ENCODE measurements at places on chromosomes 6 and 20.

GRCh38 chr20:5696011-5696559, 54.1 kb upstream of the SHLD1 start:
- no peak for DNase-seq

DNA sequence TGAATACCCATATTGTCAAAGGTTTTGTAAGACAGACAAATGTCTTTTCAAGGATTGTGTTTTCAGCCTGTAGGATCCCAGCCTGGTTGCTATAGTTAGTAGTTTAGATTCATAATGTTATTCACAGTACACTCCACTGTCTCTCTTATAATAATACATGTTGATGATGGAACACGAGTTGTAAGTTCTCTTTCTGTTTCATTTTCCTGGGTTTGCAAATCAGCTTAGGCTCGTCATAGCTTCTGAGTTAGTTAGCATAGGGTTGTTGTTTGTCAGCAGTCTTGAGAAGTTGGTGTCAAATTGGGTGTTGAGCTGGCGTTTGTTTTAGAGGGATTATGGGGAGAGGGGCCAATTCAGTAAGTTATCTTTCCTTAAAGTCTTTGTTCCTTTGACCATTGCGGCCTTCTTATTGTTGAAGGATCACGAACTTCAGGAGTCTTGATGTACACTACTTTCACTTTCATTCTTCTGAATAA, 45.8 kb downstream of the QKI start:
- DNase-seq = no peak

- no peak for DNase-seq
Observed at GRCh38 chr6:108799354-108799717, 48.9 kb upstream of the ARMC2 start.

DNA sequence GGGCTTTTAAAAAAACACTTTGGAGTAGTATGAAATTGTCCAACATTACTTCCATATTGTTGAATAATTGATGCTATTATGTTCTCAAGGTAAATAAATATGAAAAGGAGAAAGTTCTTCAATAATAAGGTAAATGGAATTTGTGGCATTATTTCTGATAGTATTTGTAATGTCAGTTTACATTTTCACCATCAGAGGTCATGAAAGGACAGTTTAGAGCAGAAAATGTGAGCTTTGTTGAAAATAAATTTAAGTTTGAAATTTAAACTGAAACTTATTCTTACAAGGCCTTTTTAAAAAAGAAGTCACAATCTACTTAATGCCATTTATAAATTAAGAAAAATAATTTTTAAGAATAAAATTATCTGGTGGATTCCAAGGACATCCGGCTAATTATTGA, 15.8 kb upstream of the CEP162 start:
- DNase-seq = no peak

DNA sequence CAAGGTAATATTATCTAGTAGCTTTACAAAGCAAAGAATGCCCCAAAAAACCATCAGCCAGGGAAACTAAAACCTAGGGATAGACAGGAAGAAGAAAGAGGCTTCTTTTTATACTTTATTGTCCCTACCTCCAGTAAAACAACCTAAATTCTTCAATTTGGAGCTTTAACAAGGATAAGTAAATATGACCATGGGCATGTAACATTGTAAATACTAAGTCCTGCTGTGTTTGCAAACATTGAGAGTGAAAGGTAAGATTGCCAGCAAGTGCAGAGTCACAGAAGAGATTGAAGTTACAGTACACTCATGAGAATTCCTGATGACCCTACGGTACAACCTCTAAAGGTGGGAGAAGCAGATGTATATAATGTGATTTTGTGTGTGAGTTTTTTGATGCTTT, 117.2 kb downstream of the FOXO3 start:
- no peak for DNase-seq

DNA sequence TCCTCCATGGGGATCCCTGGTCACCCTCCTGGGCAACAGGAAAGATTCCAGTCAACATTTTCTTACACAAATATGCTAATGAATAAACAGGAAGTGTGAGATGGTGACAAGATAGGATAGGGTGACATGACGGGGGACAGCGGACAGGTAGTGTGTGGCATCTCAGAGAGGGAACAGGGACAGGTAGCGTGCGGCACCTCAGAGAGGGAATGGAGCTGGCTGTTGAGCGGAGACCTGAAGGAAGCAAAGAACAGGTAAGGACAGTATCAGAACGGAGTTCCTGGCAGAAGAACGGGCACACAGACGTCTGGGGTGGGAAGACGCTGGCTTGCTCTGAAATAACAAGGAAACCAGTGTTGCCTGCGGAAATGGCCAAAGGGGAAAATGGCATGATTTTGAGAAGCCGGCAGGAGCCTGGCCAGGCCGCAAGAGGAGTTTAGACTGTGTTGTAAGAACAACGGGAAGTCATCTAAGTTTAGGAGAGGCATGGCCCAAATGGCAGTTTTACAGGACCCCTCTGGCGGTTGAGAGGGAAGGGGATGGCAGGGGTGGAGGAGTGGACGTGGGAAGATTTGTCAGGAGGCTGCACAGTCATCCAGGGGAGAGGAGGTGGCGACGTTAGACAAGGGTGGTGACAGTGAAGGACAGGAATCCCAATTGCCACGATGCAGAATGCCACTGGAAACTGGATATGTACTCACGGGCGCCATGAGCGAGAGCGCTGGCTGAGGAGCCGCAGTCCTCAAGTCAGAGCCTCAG, 111.6 kb downstream of the JPH2 start:
- no peak for DNase-seq

DNA sequence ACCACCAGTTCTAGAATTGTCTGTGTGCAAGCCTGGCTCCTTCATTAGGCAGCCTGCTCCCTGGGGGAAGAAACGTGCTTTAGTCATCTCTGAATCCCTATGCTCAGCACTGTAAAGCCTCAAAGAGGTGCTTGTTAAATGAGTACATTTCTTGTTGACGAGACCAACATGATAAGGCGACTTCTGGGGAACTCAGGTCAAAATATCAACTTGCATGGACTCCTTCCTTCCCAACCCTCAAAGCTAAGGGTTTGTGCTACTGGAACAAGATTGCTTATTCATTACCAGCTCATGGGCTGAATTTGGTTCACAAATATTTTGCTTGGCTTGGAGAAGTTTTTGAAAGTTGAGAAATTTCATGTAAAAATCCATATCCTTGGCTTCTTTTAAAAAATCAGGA, 10.6 kb downstream of the KCNG1 start:
- no peak for DNase-seq

GRCh38 chr6:106339334-106340029, 13.9 kb upstream of the ATG5 start:
- peak; percentile 76 for DNase-seq

- DNase-seq = peak; percentile 33
Observed at GRCh38 chr20:3563548-3564177, 92.8 kb downstream of the ATRN start.

DNA sequence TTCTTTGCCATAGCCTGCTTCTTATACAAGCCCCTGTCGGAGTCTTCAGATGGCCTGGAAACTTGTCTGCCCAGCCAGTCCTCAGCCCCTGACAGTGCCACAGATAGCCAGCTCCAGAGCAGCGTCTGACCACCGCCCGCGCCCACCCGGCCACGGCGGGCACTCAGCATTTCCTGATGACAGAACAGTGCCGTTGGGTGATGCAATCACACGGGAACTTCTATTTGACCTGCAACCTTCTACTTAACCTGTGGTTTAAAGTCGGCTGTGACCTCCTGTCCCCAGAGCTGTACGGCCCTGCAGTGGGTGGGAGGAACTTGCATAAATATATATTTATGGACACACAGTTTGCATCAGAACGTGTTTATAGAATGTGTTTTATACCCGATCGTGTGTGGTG, 29.5 kb downstream of the SLCO4A1 start:
- no peak for DNase-seq

GRCh38 chr20:63377256-63377941, 16.2 kb upstream of the CHRNA4 start:
- no peak for DNase-seq

DNA sequence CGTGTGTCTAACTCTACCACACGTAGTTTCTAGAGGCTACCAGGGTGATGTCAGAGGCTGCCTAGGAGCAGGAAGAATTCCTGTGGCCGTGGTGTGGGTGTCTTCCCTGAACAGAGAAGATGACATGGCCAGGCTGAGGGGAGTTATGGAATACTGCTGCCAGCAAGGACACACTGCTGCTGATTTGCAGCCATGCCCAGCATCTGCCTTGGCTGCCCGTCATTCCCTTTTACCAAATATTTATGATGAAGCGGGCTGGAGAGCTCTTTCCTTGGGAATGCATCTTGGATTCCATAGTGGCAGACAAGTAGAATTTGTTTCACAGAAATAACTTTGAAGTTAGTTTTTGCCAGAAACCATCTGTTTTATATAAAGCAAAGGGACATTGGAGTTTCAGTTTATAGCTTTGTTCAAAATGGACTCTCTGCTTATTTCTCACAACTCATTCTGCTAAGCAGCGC, 80.8 kb upstream of the VSTM2L start:
- DNase-seq = no peak

GRCh38 chr20:35883778-35884540, 70.3 kb downstream of the SCAND1 start:
- DNase-seq = peak; percentile 60

DNA sequence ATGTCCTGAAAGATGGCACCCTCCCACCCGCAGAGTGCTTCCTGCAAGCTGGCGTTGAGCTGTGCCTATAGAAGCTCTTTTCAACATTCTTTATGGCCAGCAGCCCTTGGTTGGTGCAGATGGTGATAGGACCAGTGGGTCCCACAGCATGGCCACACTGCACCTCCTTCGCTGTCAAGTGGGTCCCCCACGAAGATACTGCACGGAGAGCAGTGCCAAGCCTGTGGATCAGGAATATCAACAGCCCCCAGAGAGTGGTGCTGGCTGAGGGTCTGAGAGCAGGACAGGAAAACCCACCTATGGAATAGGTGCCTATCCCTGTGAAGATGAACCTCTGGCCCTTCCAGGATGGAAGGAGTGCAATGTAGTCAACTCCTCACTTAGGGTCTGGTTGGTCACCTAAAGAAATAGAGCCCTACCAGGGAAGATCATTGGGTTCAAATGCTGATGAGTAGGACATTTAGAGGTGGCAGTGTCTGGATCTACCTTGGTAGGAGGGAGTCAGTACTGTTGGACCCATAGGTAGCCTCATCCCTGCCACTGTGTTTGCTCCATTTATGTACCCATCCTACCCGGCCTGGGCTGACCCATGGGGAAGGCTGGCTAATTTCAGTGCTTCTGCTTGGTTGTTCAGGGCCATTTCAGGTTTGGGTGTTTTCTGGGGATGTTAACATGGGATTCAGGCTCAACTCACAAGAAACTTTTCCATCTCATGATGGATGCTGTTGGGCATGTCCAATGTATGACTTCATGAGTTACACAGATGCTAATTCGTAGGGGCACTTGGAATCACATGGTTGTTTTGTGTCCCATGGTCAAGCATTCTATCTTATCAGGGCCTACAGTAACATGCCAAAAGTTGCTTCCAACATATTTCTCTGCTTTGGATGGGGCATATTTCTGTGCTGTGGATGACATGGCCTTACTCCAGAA, 33.4 kb upstream of the MICB start:
- no peak for DNase-seq

GRCh38 chr6:47306887-47307286, 2.8 kb downstream of the TNFRSF21 start:
- DNase-seq = no peak

DNA sequence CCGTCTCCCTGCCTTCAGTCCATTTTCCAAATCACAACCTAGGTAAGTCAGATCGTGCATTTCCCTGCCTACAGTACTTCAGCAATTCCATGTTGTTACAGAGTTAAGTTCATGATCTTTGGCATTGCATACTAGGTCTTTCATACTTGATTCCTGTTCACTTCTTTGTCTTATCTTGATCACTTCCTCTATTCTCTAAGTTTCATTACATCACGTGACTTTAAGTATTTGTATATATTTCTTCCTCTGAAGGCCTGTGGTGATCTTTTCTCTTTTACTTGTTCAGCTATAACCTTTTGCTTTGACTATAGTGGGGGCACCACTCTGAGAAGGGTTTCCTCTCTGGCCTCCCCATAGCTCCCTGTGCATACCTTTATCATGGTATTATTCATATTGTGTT, 100.2 kb downstream of the TRMT11 start:
- no peak for DNase-seq
